CD4-positive, alpha-beta T cell treated with Interleukin-4 for 4 hours (primary cell): ENCODE measurements at places on chromosomes 5 and 9.

DNA sequence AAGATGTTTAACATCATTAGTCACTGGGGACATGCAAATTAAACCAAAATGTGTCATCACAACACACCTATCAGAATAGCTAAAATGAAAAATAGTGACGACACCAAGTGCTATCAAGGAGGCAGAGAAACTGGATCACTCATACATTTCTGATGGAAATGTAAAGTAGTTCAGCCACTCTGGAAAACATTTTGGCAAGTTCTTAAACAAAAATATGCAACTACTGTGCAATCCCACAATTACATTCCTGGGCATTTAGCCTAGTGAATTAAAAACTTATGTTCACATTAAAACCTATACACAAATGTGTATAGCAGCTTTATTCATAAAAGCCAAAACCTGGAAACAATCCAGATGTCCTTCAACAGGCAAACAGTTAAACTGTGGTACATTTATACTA lies 53.1 kb downstream of the SVEP1 start:
- no peak for DNase-seq

GRCh38 chr9:97938081-97938644 lies at the start of gene HEMGN:
Gene HEMGN (minus strand): TSS chr9:97938172. CDS start chr9:97938136, 36 bp downstream.
- DNase-seq = peak; percentile 57

DNA sequence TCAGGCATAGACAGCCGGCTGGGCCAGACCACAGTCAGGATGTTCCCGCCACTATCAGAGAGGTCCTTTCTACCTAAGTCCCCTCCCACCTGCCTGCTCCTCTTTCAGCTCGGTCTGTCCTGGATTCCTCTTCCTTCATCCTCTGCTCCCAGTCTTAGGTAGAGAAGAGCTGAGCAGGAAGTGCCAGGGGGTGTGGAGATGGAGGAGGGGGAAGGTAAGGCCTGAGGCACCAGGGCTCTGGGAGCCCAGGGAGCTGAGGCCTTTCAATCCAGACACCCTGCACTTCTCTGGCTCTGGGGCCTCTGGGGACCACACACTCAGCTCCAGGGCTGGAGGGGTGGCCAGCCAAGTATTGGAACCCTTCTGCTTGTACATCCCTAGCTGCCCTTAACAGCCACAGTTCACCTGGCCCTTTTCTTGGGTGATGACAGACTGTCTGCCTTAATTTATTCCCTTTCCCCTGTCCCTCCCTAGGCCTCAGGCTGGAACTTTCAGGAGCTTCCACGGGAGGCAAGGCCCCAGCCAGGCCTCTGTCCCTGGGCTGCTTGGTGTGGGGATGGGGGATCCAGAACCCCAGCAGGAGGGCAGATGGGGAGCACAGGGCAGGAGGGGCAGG lies 15.6 kb downstream of the IRF1 start:
- DNase-seq = no peak

- no peak for DNase-seq
Observed at GRCh38 chr9:99601571-99602111, 220.0 kb upstream of the NR4A3 start.

DNA sequence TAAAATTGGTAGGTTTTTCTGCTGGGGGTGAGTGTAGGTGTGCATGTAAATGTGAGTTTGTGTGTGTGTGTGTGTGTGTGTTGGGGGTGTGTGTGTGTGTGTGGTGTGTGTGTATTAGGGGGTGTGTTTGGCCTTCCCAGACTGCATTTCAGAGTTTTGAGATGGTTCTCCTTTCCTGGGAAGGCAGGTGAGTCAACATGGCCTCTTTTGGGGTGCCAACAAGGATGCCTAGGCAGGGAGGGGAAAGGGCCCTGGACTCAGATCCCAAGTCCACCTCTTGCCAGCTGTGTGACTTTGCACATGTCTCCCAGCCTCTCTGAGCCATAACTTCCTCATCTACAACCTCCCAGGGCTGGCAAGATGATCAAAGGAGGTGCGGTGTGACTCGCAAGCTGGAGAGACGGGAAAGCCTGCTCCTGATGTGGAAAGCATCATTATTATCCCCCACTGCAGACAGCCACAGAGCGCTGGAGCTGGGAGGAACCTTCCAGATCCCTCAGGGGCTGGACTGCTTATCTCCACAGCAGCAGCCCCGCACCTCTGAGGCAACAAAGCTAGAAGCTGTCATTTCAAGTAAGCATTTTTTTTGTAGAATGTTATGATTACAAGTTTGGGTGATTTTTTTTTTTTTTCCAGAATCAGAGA lies 63.5 kb upstream of the TBC1D2 start:
- DNase-seq = no peak

GRCh38 chr9:21031091-21031807 lies at the start of gene HACD4:
Gene HACD4 (minus strand): TSS chr9:21031640. CDS start chr9:21031590, 50 bp downstream.
- peak; percentile 63 for DNase-seq

- DNase-seq = peak; percentile 70
Observed at GRCh38 chr5:111225926-111226325, 1.7 kb downstream of the CAMK4 start.

DNA sequence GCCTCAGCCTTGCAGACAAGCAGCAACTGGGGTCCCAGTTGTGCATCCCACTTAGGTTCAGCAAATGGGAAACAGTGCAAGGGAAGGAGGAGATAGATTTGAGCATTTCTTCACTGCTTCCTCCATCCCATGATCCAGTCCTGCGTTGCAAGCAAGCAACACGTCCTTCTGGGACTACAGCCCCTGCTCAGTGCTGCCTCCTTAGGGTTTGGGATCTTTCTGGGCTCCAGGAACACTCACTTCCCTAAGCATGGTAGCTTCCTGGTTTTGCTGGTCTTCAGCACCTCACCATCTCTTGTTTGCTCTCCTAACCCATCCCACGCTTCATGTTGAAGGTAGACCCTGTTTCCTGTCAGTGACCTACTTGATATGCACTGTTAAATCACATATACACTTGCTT lies 444.7 kb downstream of the MED10 start:
- DNase-seq = no peak

GRCh38 chr5:163596608-163597315 lies 91.3 kb downstream of the MAT2B start:
- DNase-seq = no peak

- DNase-seq = no peak
Observed at GRCh38 chr9:120841930-120842684, 615 bp downstream of the PSMD5 start.

DNA sequence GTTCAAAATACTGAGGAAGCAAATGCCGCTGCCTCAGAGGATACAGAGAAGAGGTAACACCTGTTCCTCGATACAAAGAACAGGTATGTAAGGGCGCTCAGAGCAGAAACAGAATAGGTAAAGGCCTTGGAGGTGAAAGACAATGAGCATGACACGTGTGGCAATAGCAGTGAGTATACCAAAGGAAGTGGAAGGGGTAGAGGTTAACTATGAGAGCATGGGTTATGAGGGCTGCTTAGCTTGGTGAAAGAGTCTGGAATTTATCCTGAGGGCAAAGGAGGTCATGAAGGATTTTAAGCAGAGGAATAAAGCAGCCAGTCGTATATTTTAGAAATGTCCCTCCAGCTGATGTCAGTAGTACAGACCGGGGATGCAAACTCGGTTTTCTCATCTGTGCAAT lies 269.8 kb upstream of the ZNF462 start:
- no peak for DNase-seq

GRCh38 chr5:206406-206805 lies 11.5 kb downstream of the CCDC127 start:
- no peak for DNase-seq

DNA sequence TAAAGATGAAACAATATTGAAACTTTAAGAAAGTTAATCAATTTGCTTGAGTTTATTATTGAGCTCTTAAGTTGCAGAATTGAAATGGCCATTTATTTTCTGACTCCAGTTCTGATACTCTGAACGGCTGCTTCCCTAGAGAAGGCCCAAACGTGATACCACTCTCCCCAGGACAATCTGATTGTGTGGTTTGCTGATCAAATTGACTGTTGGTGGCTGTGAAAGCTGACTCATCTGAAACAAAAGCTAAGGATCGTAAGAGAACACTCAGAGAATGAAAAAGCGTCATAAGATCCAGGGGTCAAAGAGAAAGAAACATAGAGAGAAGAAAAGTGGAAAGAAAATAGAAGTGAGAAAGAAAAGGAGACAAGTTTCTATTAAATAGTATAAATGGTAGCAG lies 147.2 kb downstream of the IZUMO3 start:
- no peak for DNase-seq

GRCh38 chr5:6485441-6485840 lies 36.8 kb downstream of the UBE2QL1 start:
- DNase-seq = no peak

DNA sequence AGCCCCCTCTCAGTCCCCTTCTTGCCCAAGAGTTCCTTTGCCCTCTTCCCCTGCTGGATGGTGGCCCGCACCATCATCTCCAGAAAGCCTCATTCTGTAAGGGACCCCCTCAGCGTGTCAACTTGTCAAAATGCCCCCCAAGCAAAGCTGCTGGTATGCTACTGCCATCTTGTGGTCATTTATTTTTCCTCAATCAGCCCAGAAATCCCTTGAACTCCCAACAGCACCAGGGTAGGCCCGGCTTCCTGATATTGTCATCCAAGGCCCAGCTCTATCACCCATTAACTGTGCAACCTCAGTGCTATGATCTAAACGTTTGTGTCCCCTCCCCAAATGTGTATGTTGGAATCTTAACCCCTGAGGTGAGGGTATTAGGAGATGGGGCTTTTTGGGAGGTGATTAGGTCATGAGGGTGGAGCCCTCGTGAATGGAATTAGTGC lies 53.2 kb upstream of the FBXW11 start:
- no peak for DNase-seq

- DNase-seq = no peak
Observed at GRCh38 chr5:122350496-122350895, 38.5 kb downstream of the SNCAIP start.

GRCh38 chr5:139394123-139394653 lies 716 bp downstream of the PROB1 start:
- peak; percentile 44 for DNase-seq

GRCh38 chr5:3511934-3512333 lies 83.7 kb upstream of the IRX1 start:
- no peak for DNase-seq

GRCh38 chr5:151683986-151684588 lies 2.6 kb downstream of the SPARC start:
- no peak for DNase-seq

DNA sequence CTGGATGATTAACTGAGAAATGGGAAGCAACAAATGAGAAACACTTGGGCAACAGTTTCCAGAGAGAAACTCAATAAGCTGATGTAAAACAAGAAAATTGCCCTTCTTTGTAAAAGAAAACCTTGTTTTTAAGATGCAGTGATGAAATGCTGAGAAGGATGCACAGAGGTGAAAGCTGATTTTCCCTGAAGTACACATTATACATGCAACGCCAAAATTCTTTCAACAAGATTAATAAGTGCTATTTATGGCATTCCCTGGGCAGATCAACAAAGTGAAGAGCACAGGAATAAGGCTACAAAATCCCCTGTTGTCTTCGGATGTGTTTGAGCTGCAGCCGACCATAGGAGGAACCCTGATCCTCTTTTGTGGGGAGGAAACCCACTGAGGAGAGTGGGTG lies 208.0 kb upstream of the ANKH start:
- no peak for DNase-seq

DNA sequence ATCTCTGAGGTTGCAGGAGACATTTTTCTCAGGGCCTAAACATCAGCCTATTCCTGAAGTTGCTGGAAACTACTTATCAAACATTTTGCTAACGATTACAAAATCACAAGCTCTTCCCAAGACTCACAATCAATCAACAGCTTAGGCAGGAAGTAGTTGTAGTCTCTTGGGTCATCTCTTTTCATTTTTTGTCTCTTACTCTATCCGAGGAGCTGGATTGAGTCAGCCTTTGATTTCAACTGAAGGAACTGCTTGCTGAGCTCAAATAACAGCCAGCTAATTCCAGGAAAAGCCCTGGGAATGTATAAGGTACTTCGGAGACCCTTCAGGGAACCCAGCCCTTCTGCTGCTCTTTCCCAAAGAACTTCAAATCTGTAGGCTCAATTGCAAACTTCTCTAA lies 398.9 kb downstream of the PLK2 start:
- no peak for DNase-seq

GRCh38 chr9:124769549-124770358 lies 1.4 kb downstream of the NR6A1 start:
- no peak for DNase-seq
